NCI-H187 (cell line): ENCODE measurements at places on chromosomes 3 and 15.

DNA sequence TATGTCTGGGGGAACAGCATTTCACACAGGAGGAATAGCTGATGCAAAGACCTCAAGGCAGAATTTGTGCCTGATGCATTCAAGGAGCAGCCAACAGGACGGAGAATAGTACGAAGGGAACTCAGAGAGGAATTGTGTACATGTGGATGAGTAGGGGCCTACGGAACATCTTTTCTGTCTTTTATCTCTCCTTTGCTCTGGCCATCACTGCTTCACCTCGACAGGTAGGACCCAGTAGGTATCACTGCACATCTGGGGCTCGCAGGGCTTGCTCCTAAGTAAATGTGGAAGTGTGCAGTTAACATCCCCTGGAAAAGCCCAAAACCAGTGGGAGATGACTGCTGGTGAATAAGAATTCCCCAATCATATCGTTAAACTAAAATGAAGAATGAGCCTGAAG is 56.4 kb upstream of the POU1F1 start:
- no peak for DNase-seq

GRCh38 chr15:88049506-88049905 is 207.0 kb downstream of the NTRK3 start:
- DNase-seq, result no peak

DNA sequence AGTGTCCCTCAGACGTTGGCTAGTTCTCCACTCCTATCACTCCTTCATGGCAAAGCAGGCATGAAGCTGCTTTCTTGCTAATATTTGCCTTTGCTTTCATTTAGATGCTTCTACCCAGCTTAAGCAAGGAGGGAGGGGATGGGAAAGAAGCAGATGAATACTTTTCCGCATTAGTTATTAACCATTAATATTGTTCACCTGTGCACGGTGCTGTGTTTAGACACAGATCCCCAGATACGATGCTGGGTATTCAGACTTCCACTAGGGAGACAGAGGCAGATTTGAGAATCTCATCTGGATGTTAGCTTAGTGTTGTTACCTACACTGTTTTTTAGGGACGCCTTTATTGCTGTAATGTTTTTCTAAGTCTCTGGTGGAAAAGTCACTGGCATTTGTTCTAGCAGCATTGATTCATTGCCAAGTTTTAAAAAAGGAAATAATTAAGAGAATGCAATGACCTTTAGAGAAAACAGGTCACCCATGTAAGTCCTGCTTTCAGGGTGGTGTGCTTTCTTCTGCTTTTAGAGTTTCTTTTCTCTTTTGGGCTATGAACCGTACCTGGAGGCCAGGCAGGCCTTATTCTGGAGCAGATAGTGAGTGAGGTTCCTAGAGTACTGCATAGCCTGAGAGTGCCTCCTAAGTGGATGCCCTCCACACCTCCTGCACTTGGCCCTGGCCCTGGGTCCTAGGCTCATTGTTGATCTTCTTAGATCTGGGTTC is 55.5 kb downstream of the MYZAP start:
- DNase-seq, result no peak

- DNase-seq, result no peak
These were observed 426.5 kb upstream of the KCNMB2 start for GRCh38 chr3:178109691-178110090.

DNA sequence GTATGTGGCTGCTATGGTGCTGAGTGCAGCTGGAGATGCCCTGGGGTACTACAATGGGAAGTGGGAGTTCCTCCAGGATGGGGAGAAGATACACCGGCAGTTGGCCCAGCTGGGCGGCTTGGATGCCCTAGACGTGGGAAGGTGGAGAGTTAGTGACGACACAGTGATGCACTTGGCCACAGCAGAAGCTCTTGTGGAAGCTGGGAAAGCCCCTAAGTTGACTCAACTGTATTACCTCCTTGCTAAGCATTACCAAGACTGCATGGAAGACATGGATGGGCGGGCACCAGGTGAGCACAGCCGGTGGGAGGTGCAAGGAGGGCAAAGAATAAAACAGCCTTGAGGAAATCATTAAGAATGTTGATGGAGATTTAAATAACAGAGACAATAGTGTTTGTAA is 2.9 kb downstream of the ADPRH start:
- no peak for DNase-seq

GRCh38 chr3:53850895-53851294 is 4.5 kb downstream of the IL17RB start:
- DNase-seq, result no peak

DNA sequence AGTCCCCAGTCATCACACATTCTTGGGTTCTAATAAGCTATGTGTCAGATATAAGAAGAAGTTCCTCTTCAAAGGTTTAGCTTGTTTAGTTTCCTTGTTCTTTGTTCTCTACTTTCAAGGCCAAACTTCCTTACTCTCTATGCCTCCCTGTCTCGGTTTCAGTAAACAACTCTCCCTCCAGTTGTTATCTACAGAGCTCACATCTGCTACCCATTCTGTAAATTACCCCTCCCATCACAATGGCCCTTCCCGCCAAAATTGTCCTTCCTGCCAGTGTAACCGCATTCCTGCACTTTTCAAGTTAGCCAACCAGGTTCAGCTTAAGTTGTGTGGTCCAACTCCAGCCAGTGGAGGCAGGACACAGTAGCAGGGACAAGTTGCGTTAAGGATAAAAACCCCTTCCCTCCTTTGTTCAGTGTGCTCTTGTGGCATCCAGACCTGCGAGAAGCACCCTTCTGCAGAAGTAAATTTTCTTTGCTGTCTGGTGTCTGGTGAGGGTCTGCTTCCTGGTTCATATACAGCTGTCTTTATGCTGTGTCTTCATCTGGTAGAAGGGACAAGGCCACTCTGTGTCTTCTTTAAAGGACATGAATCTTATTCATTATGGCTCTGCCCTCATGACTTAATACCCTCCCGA is 342.1 kb upstream of the GRM7 start:
- DNase-seq, result no peak

- no peak for DNase-seq
These were observed 1.4 kb downstream of the CYFIP1 start for GRCh38 chr15:22978691-22979237.

GRCh38 chr3:64456674-64457073 is 231.1 kb downstream of the ADAMTS9 start:
- DNase-seq, result no peak

DNA sequence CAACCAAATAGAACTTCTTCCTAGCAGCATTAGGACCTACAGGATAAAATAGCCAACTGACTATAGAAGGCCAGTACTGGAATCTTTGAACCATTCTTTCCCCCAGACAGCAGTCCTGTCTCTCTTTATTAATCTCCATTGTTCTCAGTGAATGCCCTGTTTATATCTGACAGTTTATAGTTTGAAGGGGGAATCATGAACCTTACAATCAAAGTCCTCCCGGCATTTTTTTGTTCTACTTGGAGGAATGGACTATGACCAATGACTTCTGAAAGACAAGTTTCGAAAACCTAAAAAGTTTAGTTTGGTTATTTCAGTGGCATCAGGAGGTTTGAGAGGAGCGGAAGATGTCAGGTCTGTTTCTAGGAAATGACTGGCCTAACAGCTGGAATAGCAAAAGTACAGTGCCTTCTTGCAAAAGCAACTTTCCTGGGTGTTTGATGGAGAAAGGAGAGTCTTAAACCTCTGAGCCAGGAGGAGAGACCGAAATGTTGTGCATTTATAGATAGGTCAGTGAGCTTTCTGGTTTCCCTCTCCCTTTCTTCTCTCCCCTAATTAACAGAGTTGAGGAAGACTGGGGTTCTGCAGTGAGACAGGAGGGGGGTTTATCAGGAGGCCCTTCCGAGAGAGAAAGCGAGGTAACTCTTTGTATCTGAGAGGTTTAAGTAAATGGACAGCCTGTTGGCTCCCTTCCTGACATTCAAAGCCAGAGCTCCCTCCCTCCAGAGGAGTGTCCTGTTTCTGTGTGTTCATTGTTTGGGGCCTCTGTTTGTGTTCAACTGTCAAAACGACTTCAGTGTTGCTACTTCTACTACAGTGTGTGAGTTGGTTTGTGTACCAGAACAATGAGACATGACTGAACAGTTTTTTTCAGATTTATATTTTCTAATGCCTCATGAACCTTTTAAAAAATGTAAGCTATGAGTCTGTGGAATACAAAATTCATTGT is 383.0 kb upstream of the RARB start:
- DNase-seq, result no peak

DNA sequence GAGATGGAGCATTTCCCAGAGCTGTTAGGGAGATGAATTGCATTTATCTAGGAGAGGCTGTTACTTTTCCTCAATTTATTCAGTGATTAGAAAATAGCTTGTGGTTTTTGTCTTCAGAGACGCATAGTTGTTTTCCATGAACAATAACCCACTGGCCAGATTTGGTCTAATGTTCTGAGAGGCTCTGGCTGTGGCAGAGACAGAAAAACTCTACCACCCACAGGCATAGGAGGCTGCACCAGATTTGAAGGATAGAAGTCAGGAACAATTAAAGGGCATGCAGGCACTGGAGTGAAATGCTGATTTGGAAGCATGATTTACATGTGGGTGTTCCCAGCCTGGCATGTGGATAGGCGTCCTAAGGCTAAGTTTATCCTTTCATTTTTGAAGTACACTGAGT is 143.5 kb downstream of the NFKBIZ start:
- no peak for DNase-seq

- DNase-seq, result no peak
These were observed 7.8 kb downstream of the SLC28A2 start for GRCh38 chr15:45259796-45260195.

GRCh38 chr3:30615615-30616346 is 9.4 kb downstream of the TGFBR2 start:
- no peak for DNase-seq

DNA sequence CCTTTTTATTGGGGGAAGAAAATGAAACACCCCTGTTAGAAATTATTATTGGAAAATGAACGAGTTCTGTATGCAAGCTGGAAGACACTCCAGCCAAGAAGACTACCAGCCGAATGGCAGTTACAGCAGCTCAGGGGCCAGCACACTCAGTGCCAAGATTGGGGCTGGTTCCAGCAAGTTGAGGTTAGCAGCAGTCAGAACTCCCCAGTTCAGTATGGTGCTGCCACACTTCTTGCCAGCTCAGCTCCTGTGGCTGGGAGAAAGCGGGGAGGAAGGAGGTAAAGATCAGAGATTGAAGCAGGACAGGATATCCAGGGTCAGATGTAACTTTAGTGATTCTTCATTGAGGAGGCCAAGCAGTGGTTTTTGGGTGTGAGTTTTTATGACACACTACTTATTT is 280.2 kb upstream of the NR2E3 start:
- DNase-seq, result no peak

DNA sequence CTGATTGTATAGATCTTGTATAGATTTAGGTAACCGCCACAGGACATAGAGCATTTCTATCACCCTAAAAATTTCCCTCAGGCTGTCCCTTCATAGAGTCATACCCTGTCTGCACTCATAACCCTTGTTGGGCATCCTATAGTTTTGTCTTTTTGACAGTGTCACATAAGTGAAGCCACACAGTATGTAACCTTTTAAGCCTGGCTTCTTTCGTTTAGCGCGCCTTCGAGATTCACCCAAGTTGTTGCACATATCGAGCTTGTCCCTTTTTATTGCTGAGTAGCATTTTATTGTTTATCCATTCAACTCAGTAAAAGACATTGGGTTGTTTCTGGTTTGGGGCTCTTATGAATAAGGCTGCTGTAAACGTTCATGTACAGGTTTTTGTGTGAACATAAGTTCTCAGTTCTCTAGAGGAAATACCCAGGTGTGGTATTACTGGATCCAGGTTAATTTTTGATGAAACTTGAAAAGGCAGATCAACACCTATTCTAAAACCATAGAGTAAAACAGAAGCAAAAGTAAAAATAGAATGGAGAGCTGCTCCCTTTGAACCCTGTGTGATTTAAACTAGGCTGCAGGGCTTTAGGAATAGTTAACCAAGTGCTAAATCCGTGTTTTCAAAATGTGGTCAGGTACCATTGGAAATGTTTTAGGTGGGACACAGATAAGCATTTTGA is 49.5 kb downstream of the CD86 start:
- no peak for DNase-seq

DNA sequence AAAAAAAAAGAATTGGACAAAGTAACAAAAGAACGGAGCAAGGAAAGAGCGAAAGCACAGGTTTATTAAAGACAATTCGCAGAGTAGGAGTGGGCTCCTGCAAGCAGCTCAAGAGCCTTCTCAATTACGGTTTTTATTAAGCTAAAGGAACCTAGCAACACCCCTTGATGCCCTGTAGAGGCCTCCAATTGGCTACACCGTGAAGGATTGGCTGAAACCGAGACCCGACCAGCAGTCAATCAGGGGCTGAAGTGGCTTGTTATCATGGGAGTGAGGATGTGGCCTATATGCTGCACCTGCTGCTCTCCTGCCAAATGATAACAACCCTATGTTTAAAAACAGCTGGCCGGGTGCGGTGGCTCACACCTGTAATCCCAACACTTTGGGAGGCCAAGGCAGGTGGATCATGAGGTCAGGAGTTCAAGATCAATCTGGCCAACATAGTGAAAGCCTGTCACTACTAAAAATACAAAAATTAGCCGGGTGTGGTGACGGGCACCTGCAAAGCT is 20.4 kb upstream of the AP3B2 start:
- no peak for DNase-seq

- DNase-seq, result no peak
These were observed 620.7 kb upstream of the ZNF385D start for GRCh38 chr3:22371607-22372291.

DNA sequence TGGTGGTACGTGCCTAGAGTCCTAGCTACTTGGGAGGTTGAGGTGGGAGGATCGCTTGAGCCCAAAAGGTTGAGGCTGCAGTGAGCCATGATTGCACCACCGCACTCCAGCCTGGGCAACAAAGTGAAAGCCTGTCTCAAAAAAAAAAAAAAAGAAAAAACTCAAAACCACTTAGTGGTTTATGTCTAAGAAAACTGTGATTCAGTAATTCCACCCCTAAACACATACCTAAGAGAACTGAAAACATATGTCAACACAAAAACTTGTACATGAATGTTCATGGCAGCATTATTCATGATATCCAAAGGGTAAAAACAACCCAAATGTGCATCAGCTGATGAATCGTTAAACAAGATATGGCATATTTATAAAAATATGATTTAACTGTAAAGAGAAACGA is 14.3 kb downstream of the SPG21 start:
- DNase-seq, result no peak

DNA sequence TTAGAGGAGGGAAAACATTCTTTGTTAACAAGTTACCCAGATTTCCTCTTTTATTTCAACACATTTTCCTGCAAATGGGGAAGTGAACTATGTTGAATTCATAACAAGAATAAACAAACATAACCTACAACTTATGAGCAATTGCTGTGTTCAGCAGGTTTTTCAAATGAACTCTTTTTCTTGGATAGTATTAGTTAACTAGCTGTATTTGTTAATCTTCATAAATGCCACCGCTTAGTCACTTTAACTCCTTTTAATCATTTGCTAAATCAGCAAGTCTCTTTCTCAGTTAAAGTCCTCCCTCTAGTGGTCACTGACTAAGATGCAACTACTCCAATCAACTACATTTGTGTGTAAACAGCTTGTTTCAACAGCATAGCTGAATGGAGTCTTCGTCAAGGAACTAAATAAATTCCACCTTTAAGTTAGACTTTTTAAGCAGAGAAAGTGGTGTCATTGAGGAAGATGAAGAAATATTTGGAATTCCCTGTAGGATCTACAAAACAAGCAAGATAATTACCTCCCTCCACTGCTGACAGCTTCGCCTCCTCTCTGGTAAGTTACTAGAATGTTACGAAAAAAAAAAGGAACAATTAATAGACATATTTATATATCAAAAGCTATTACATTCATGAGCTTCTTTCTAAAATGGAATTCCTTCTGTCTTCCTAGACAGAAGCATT is 1122.0 kb downstream of the ROBO1 start:
- DNase-seq, result peak; percentile 3
